ENCODE measurements at places on chromosomes 12 and 14.

DNA sequence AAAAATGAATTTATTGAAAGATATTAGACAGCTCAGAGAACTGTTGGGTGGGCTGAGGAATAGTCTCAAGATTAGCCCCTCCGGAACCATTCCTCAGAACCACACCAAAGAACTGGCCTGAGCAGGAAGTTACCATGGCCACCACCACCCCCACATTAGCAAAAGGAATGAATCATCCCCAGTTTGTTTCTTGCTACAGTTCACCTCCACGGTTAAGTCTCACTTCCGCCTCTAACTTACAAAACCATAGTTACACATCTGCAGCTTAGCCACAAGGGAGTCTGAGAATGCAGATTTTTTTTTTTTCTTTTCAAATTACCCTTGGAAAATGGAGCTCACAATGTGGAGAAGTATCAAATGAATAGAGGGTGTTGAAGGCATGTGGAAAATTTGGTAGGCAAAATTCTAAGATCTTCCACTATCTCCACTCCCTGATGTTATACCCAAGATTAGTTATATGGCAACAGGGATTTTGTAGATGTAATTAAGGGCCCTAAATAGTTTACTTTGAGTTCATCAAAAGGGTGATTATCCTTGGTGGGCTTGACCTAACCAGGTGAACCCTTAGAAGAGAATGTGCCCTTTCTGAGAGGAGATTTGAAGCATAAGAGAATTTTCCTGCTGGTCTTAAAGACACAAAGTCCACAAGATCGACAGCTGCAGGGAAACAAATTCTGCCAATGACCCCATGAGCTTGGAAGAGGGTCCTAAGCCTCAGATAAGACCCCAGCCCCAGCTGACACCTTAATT is 129.8 kb upstream of the KRR1 start:
- no peak for DNase-seq

GRCh38 chr12:57016348-57016747 is at the start of gene TAC3:
Gene TAC3 (minus strand): TSS chr12:57016529. CDS start chr12:57015797, 732 bp downstream.
- DNase-seq: no peak

DNA sequence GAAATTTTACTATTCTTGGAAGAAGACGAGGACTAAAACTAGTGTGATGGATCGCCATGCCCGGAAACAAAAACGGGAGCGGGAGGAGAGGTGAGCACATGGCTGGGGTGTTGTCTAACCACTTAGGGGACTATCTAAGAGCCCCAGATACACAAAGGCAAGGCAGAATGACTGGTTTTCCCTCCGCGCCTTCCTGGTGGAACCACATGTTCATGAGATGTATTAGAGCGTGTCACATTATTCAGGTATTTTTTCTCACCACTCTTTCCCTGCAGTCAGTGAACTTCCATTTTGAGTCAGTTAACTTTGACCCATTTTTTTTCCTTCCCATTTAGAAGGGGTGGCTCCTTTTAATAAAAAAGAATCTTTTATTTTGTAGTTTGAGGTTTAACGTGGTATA is 68.8 kb upstream of the TRAF3 start:
- DNase-seq: no peak

GRCh38 chr12:1305791-1306500 is 288.4 kb downstream of the FBXL14 start:
- DNase-seq: no peak

DNA sequence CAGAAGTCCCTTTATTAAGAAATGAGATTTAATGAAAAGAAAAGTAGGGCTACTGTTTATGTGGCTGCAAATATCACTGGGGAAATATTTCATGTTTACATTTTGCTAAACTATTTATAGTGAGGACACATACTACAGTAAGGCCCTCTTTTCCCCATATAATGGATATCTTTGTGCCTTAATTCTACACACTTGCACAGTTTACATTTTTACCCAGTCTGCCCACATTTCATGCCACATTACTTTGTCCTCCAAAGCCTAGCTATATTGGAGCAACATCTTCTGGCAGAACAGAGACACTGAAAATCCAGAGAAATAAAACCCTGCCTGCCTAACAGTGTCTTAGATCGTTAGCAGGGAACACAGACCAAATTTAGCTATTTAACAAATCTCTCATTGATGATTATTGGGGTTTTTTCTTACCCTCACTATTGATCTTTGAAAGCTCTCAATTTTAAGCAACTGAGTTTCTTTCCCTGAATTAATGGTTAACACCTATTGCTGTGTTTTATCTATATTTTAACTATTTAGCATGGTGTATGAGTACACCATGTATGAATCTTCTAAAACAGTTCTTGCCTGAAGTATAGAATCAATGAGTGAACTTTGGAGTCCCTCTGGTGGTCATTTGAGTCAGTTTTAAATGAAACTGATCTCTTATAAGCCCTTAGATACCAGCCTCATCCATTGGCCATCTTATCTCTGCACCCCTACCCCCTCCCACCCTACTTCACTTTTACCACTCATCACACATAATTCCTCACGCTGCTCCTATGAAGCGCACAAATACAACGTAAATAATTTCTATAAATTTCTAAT is 170.2 kb downstream of the BCAT1 start:
- no peak for DNase-seq

DNA sequence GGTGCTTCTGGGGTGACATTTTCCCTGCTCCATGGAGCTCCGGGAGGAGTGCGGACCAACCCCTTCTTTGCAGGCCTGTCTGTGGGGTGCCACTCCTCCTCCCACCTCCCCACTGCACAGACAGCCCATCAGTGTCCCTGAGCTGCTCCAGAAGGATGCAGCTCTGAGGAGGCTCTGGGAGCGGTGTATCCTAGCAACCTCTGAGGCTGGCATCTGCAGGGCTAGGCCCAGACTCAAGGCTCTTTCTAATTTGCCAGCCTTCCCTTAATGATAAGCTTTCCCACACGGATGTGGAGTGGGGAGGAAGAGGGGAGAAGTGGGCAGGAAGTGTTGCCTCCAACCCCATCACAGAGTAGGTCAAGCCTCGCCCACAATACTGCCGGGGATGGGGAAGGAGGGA is 59.7 kb downstream of the CALM1 start:
- no peak for DNase-seq

DNA sequence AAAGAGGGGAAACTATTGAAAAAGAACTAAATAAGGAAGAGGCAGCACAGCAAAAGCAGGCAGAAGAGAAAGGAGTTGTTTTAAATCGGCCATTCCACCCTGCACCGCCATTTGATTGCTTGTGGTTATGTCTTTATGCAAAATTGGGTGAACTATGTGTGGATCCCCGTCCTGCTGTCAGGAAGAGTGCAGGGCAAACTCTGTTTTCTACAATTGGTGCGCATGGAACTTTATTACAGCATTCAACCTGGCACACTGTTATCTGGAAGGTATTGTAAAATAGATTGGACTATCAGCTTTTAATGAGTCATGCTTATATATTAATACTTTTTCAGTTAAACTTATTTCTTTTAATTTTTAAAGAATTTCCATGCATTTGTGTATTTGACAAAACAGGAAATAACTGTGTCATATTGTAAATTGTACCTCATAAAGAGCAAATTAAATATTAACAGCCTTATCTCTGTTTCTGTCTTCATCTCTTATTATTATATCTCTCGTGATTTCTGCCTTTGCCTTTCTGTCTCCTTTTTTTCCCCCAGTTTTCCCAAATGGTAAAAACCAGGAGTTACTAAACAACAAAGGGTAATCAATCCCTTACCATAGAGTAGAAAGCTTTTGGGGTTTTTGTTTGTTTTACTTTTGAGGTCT is 86.4 kb downstream of the MON2 start:
- no peak for DNase-seq

- no peak for DNase-seq
These were observed 34.1 kb downstream of the SCFD1 start for GRCh38 chr14:30656190-30656632.

DNA sequence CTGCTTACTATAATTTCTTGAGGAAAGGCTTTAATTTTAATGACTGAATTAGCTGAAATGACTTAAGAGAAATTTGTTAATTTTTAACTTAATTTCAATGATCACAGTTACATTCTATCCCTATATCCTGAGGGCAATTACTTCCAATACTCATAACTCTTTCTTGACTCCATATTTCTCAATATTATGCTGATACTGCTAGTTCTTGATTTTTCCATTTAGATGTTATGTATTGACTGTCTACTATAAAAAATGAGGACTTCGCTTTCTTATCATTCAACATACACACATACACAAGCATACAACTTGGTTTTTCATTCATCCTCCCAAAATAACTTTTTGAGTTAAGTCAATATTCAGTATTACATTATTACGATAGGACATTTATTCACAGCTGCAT is 176.2 kb downstream of the PHLDA1 start:
- no peak for DNase-seq

GRCh38 chr14:57961786-57962060 is 95.8 kb upstream of the SLC35F4 start:
- DNase-seq: no peak

DNA sequence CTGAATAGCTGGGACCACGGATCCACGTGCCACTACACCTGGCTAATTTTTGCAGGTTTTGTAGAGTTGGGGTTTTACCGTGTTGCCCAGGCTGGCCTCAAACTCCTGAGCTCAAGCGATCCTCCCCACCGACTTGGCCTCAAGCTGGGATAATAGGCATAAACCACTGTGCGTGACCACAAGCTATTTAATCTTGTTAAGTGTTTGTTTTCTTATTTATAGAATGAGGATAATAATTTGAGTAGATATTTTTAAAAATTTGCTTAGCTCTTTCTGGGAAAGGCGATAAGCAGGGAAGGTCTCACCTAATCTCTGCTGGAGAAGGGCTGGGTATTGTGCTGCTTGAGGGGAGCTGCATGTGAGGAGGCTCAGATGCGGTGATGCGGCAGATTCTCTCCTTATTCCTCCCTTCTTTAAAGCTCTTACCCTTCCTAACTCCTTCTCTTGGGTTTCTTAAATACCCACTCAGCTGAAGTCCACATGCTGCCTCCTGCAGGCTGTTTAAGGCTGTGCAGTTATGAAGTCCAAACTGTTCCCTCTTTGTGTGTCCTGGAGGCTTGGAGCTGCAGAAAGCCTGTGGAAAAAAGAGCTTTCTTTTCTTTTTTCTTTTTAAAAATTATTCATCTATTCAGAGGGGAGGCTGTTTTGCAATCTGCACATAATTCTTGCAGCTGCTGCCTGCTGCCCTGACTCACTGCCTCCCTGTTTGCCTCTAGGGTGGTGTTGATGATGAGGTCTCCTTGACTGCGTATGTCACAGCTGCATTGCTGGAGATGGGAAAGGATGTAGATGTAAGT is 37.9 kb downstream of the A2ML1 start:
- DNase-seq: no peak

- DNase-seq: no peak
These were observed 8.6 kb upstream of the TMEM119 start for GRCh38 chr12:108606492-108606891.

GRCh38 chr12:65889144-65889880 is 65.0 kb downstream of the HMGA2 start:
- no peak for DNase-seq

GRCh38 chr12:64825143-64826021 is 935 bp downstream of the TBC1D30 start:
- DNase-seq: no peak

DNA sequence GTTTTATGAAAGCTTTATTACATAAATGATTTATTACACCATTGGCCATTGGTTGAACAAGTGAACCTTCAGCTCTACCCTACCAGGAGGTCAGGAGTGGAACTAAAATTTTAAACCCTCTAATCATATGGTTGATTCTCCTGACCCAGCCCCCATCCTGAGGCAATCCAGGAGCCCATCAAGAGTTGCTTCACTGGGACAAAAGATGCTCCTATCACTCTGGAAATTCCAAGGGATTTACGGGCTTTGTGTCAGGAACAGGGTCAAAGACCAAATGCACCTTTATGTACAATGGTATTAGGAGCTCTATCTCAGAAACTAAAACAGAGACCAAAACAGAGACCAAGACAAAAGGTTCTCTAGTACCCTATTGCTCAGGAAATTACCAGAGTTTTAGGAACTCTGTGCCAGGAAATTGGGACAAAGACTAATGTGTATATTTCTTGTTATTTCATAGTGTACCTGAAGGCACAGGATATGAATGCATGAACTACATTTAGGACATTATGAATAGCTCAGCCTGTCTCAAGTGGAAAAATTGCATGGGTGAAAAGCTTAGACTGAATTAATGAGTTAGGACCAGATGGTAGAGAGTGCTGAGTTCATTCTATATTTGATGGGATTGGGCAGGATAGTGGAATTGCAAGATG is 171.7 kb upstream of the FLRT2 start:
- no peak for DNase-seq

DNA sequence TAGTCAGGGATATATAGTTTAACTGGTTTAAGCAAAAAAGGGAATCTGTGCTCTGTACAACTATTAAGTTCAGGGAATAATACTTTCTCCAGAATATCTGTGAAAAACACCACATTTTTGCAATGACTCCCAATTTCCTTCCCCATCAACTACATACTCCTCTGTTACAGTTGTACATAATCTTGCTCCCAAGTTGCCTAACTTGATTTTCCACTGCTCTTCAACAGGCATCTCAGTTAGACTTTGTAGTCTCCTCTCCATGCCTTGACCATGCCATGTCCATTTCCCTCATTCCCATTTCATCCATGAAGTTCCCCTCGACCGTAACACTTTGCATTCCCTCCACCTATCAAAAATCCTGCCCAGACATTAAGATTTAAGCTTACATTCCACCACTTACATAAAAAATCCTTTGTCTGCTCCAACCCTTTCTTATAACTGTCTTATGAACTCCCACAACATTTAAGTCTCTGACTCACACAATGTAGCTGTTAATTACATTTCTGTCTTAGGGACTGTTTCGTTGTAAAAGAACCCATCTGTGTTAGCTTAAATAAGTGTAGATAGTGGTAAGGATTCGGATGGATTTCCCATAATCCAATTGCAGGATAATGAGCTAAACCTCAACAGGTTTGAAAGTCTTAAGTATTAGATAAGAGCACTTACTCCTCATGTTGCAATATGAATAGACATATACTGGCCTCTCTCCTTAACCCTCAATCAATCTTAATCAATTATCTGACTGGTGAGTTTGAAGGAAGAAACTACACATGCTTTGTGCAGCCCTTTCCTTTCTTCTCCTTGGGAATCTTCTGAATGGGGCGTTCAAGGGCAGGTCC is 156.5 kb downstream of the PAWR start:
- DNase-seq: no peak

DNA sequence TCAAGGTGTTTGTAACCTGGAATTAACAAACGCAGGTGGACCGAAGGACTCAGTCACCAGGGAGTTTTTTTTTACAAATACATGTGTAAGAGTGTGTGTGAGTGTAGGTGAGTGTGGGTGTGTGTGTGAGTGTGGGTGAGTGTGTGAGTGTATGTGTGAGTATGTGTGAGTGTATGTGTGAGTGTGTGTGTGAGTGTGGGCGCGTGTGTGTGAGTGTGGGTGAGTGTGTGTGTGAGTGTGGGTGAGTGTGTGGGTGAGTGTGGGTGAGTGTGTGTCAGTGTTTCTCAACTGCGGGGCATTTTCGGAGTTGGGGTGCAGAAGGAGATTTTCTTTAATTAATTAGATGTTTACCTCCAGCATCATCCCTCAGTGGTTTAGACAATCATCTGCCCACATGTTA is 1178.8 kb downstream of the VRK1 start:
- no peak for DNase-seq

GRCh38 chr12:124385219-124385969 is 90.5 kb downstream of the RFLNA start:
- DNase-seq: no peak

GRCh38 chr12:33649992-33650391 is 210.4 kb upstream of the SYT10 start:
- no peak for DNase-seq
